Heart right ventricle (tissue), 16 donors: ENCODE measurements at places on chromosomes 13 and 19. TPM values are rescaled to one million over a fixed set of nuclear protein-coding genes. Genes with fewer than 3 reads are reported as not detected.

DNA sequence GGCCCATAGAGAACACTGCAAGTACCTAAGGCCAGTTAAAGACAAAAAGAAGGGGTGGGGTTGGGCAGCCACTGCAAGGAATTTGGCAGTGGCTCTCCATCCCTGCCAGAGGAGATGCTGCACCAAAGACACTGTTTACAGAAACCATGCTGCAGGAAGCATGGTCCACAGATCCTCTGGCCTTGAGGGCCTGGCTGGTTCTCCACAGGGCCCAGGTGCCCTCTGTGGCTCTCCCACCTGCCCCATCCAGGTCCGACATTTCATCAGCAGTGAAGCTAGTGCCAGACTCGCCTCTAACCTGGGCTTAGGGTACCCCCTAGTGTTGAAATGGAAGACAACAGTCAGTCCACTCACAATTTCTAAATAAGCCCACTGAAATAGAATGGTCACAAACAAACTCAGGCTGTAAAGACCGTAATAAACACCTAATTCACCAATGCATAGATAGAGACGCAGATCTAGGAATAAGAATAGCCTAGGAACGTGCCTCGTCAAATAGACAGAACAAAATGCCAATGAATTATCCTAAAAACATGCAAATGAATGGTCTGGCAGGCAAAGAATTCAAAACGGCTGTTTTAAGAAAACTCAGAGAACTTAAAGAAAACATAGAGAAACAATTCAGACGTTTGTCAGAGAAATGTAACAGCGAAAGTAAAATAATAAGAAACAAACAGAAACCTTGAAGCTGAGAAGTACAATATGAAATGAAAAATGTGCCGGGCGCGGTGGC, 23.3 kb downstream of the LYPD4 start:
- DNase-seq = no peak

GRCh38 chr13:112819111-112819510, 129.3 kb downstream of the ATP11A start:
- no peak for DNase-seq

DNA sequence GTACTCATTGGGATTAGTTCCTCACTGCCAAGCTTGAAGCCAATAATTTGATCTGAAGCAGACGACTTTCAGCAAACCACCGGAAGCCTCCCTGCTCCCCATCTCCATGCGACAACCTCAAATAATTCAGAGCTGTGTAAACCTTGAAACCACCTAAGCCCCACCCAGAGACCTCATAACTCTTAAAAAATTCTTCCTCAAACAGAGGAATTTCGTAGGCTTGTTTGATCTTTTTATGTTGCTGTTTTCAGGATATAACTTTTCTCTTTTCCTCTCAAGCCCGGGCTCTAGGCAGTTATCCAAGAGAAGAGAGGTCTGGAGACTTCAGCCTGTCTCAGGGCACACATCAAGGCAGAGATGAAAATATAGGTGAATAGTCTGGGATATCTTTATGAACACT, 311.6 kb downstream of the KCNRG start:
- DNase-seq = no peak

The ZNF560 gene
- not detected for total RNA-seq

GRCh38 chr13:28392896-28393505, 101.9 kb downstream of the FLT1 start:
- no peak for DNase-seq

- DNase-seq = peak; percentile 100
Measured at GRCh38 chr19:5622465-5623396, at the start of the genes SAFB and SAFB2. SAFB (plus strand) TSS chr19:5623083; CDS start chr19:5623206, 123 bp downstream. SAFB2 (minus strand) TSS chr19:5622776; CDS start chr19:5622715, 61 bp downstream.

DNA sequence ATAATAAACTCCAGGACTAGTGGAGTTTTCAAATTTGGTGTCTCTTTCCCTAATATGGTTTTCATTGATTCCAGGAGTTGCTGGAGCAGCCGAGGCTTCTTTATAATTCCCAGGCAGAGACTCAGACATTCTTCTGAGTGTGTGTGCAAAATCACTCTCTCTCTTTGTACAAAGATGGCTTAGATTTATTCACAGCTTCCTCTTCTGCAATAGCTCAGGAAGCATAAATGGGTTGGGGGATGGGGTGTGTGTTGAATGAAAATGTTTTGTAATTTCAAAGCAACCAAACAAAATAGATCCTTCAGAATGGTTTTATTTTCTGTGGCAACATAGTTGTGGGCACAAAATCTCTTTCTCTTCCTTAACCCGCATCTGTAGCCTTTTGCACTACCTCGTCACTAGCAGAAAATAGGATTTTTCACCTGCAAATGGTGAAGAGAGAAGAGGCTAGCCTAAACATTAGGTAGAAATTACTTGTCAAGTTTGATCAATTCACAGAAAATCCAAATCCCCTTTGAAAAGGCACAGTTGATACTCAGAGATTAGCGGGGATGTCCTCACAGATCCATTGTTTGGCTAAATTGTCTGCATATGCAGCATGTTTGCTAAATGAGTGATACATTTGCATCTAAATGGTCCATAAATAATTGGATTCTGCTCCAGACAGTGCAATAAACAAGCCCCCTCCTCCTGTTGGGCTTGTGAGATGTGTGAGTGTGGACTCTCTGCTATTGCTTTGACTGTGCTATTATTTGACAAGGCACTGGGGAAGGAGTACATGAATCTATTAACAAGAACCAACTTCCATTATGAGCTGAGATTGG, 66.7 kb downstream of the CBY2 start:
- no peak for DNase-seq

The MBD3L2 gene
- not detected for total RNA-seq

DNA sequence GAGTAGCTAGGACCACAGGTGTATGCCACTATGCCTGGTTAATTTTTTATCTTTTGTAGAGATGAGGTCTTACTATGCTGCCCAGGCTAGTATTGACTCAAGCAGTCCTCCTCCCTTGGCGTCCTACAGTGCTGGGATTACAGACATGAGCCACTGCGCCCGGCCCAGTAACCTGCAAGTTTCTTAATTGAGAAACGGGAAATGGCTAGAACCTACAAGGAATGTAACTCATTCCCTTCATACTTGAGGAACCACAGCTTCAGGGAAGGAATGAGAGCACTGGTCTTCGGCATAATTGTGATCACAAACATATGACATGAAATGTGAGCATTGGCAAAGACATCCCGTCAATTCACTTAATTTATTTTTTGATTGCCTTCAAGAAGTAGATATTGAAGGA, 157.0 kb downstream of the KLF5 start:
- no peak for DNase-seq

The HRC gene
- total RNA-seq = 1,171 TPM

The PALM3 gene
- not detected for total RNA-seq

The KCNK6 gene
- total RNA-seq = 14.6 TPM

DNA sequence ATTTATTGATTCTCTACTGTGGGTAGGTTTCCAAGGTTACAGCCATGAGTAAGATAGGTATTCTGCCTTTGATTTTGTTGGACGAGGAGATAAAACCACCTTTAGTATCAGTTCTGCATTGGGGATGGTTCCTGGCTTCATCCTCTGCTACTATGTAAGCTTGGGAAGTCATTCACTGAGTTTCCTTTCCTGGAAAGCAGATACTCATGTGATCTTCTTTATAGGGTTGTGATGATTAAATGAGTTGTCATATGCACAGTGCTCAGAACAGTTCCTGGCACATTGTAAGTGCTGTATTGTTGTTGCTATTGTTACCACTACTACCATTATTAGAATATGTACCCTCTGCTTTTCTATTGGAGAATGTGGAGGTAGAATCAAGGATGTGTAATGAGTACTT, 13.1 kb upstream of the WTIP start:
- DNase-seq = no peak

DNA sequence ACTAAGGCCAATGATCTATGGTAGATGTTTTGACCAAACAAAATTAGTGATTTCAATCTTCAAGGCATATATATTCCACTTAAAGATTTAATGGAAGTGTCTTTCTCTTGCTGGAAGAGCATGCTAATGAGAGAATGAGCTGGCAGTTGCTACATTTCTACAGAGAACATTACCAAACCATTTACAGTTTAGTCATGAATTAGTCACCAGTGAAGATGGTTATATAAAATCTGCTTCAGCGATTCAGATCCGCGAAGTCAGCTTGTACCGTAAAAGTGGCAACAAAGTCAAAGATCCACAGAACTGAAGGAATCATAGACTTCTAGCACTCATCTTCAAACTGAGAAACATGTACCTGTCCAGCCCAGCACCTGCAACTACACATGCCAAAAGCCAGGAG, 156.3 kb downstream of the SLITRK5 start:
- no peak for DNase-seq

DNA sequence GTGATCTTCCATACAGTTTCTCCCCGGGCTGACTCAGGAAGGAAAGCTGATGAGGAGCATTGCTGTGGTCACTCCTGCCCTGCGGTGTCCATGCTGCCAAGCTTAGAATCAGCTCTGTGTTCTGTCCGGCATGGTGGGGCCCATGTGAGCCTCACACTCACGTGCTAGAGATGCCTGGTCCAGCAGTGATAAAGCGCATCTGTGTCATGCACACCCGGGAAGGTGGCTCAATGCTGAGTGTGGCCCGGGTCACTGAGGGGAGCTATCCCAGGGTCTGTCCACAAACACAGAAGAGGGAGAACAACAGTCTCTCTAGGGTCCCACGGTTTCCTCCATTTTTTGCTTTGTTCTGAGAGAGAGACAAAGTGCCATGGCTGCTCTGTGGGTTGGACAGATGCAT, 3.5 kb upstream of the LILRB1 start:
- DNase-seq = no peak

- peak; percentile 80 for DNase-seq
Measured at GRCh38 chr19:55452749-55453346, 8.6 kb downstream of the ISOC2 start.

DNA sequence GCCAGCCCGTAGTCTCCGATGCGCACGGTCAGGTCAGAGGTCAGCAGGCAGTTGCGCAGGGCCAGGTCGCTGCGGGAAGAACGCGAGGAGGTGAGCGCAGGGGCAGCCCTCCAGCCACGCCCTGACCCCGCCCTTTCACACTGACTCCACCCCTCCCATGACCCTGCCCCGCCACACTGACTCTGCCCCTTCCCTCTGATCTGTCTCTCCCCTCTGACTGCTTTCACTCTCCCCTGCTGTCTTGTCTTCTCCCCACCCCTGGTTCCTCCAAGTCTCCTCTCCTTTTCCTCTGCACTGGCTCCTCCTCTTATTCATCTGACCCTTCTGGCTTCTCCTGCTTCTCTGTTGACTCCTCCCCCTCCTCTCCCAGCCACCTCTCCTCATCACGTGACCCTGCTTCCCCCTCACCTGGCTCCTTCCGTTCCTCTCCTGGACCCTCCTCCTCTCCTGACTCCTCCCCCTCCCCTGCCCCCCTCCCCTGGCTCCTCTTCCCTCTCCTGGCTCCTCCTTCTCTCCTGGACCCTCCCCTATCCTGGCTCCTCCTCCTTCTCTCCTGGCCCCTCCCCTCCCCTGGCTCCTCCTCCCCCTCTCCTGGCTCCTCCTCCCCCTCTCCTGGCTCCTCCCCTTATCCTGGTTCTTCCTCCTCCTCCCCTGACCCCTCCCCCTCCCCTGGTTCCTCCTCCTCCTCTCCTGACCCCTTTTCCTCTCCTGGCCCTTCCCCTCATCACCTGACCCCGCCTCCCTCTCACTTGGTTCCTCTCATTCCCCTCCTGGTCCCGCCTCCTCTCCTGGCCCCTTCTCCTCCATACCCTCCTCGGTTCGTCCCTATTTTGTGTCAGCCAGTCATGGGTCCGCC, 9.9 kb downstream of the LMTK3 start:
- DNase-seq = no peak

The ZAR1L gene
- total RNA-seq = not detected

GRCh38 chr13:49669735-49670309, 21.5 kb downstream of the EBPL start:
- DNase-seq = peak; percentile 33

The BRME1 gene
- 0.19 TPM for total RNA-seq

- no peak for DNase-seq
Measured at GRCh38 chr13:45674908-45675307, 27.2 kb upstream of the CBY2 start.

DNA sequence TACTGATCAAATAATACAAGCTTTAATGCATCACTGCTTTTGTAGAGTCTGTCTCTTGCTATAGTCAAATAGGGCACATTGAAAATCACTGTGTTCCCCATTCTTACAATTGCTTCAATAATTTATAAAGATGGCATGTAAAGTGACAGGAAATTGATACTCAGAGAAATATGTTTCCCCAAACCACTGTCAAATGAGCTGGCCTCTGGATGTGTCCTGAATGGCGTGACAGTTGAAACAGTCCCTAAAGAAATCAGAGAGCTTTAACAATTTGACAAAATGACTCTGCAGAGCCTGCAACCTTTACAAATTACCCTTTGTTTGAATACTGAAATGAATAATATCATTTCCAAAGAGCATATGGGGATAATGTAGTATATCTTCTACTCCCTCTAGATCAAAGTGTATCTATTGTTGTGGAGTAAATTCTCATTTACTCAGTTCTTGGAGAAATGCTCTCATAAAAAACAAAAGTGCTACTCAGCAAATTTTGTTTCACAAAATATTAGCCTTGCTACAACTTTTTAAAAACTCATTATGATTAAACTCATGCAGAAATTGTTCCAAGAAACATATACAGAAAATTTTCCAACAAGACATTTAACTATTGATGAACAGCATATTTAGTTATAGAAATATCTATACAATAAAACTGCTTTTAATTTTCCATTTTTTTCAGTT, 763.2 kb upstream of the SPRY2 start:
- DNase-seq = no peak

The PLPP2 gene
- 0.47 TPM for total RNA-seq

GRCh38 chr19:29840066-29840950, 28.5 kb downstream of the CCNE1 start:
- no peak for DNase-seq

GRCh38 chr13:78228211-78228610, 309.6 kb upstream of the EDNRB start:
- no peak for DNase-seq

DNA sequence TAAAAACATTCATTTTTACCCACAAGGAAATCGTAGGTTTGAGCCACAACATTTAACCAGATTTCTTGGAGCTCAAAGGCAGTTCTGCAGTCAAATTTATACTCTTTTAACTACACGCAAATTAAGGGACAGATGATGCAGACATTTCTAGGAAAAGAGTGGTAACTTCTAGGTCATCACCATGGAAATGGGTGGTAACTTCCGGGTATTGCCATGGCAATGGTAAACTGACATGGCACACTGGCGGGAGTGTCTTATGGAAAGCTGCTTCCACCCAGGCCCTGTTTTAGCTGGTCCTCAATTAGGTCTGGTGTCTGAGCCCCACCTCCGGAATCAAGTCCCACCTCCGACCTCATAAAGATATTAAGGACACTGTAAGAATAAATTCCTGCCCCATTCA, 10.4 kb upstream of the LYPD5 start:
- DNase-seq = no peak

- no peak for DNase-seq
Measured at GRCh38 chr13:99416411-99417121, 84.7 kb upstream of the TM9SF2 start.

DNA sequence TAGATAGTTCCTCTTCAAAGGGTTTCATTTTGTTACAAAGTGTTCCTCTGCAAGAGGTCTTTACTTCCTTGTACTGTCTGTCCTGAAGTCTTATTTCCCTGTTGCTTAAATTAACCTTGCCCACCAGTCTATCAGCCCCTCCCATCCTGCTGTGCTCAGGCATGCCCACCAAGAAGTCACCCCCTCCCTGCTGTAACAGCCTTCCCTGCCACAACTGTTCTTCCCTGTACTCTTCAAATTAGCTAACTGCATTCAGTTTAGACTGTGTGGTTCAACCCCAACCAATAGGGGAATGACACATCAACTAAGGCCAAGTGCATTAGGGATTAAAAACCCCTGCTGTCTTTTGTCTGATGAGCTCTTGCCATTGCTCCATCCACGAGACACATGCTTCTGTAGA, 34.4 kb upstream of the ZNF562 start:
- DNase-seq = no peak

- DNase-seq = no peak
Measured at GRCh38 chr19:6187374-6187773, 51.9 kb downstream of the ACSBG2 start.
